ENCODE measurements at places on chromosomes 3 and 15.

DNA sequence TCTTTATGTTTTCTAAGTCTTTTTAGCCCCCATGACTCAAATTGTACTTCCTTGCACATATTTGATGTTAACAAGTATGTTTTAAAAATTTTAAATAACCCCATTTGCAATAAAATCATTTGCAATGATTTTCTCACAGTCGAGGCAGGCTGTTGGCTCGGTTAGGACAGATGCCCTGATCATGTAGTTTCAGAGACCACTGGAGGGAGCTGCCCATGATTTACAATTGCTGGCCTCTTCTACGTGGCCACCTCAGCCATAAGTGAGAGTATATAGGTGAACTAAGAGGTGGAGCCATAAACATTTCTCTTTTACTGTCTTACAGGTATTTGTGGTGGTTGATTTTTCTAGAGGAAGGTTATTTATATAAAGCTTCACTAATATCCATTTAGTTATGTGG lies 1.7 kb downstream of the DTWD1 start:
- DNase-seq, result no peak

GRCh38 chr3:192929146-192929545 lies 11.5 kb upstream of the MB21D2 start:
- DNase-seq, result no peak

GRCh38 chr3:165846056-165846455 lies 8.8 kb upstream of the BCHE start:
- no peak for DNase-seq

DNA sequence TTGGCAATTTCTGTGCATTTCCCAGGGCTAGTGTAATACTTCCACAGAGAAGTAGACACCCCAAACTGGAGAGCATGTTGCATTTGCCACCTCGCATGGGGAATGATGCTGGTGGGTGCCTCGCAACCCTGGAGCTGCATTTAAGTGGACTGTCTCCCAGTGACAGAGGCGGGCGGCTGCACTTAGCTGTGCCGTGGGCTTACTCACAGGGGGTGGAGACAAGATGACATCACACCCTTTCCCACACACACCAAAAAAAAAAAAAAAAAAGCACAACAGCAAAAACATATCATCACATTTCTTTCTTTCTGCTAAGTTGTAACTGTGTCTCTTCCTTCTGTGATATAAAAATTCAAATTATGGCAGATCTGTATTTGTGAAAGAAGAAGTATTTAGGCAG lies at the start of gene ABI3BP:
ABI3BP (minus strand) TSS at position 113 of the 400 bp plus-strand sequence; CDS start at position 76, 37 bp downstream.
- peak; percentile 53 for DNase-seq

DNA sequence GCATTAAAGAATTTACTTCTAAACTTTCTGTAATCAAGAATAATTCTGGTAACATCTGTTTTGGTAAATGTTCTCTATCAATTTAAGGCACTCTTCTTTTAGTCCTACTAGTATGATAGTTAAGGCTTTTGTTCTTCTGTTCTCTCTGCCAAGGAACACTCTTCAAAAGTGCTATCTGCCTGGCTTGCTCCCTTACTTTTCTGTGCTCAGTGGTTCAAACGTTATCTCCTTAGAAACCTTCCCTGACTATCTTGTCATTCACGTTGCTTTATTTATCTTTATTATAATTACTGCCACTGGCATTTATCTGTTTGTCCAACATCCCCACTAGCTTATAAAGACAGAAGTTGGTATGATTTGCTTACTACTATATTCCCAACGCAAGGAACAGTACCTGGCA lies 59.2 kb downstream of the RFX7 start:
- DNase-seq, result no peak

Measured in Caki2 (cell line).